Activated CD8-positive, alpha-beta memory T cell treated with anti-CD3 and anti-CD28 coated beads for 48 hours (primary cell): ENCODE measurements at places on chromosomes 5 and 9.

DNA sequence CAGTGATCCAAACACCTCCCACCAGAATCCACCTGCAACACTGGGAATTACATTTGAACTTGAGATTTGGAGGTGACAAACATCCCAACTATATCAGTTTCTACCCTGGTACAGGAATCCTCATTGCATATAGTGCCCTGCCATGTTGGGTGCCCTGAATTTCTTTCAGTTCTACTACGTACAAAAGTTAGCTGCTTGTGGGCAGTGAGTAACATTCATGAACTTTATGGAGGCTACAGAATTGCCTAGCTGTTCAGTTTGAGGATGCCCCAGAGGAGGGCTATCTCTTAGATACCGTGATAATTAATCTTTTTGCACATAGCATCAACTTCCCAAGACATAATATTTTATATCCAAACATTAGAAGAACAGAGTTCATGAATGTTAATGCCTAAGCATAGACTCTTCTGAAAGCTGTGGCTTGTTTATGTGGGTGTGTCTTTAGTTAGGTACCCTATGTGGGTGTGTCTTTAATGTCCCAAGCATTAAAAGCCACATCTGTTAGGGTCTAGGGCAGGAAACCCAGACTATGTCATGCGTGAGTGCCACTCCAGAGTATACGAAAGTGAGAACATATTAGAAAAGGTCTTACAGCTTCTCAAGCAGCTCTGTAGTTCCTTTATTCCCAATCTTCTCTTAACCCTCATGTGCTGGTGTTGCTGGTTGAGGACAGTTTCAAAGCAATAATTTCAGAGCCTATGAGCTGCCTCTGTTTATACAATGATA lies 47.0 kb upstream of the CHD1 start:
- DNase-seq: no peak

GRCh38 chr5:77224672-77225355 lies 14.3 kb downstream of the PDE8B start:
- no peak for DNase-seq

DNA sequence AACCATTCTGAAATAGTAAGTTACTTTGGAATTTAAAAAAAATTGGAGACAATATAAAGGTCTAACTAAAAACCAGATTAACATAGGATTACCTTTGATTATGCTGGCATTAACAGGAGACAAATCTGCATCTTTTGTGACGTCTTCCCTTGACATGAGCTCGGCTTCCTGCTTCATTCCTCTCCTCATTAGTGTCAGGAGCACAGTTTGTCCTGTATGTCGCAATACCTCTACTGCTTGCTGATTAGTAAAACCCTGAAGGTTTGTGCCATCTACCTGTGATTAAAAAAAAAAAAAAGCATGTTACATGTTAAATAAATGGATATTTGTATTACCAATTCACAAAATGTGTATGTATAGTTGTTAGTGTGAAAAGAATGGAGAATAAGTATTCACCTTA lies 73.7 kb downstream of the MPDZ start:
- DNase-seq: no peak

- DNase-seq: no peak
Observed at GRCh38 chr9:16871336-16872151, 1.1 kb upstream of the BNC2 start.

DNA sequence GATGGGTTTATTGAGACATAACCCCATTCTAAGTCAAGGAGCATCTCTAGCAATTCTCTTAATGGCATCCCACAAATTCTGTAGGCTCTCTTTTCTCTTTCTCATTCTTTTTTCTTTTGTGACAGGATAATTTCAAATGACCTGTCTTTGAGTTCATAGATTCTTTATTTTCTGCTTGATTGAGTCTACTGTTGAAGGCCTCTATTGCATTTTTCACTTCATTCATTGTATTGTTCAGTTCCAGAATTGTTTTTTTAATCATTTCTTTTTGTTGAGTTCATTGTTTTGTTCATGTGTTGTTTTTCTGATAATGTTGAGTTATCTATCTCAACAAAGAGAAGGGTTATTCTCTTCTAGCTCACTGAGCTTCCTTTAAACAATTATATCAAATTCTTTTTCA lies 144.7 kb upstream of the IL12B start:
- DNase-seq: no peak

DNA sequence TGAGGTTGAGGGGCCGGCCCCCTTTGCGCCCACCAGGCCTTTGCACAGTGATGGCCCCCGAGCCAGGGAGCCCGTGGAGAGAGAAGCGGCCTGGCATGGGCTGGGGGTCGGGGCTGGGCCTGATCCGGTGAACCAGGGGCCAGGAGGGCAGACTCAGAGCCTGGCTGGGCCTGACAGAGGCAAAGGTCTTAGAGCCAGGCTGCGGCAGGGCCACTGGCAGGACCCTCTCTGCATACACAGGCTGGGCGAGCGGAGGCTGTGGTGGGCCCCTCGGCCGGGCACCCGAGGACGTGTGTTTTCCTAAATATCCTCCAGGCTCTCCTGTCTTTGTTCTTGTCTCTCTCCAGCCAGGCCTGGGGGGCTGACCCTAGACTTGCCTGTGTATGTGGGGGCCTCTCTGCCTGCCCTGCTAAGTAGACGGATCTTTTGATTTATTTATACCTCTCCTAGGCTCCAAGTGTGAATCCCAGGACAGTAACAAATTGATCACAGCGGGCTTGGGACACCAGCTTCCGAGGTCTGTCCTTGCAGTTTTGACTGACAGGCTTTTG lies 933 bp downstream of the NEK6 start:
- DNase-seq: no peak

- DNase-seq: no peak
Observed at GRCh38 chr9:95773053-95773418, 102.5 kb upstream of the ERCC6L2 start.

- DNase-seq: no peak
Observed at GRCh38 chr5:14408969-14409586, 172.5 kb upstream of the OTULINL start.

DNA sequence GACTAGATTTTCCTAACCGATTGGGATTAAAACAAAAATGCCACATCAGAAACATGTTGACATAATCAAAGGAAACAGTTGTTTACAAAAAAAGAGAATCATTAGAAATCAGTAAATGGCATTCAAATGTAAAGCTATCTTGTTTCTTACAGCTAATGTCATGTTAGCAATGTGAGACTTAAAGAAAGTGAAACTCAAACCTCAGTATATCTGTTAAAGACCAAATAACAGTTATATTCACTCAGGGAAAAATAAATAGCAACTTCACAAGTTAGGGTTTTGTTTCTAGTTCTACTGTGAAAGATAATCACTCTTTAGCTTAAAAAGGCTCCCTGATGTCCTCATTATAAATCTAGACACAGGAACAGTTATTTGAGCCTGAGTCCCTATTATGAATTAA lies 189.3 kb upstream of the EFNA5 start:
- DNase-seq: no peak
